Anterior cingulate cortex (tissue), 58 donors: ENCODE measurements at places on chromosomes 1 and 21.

DNA sequence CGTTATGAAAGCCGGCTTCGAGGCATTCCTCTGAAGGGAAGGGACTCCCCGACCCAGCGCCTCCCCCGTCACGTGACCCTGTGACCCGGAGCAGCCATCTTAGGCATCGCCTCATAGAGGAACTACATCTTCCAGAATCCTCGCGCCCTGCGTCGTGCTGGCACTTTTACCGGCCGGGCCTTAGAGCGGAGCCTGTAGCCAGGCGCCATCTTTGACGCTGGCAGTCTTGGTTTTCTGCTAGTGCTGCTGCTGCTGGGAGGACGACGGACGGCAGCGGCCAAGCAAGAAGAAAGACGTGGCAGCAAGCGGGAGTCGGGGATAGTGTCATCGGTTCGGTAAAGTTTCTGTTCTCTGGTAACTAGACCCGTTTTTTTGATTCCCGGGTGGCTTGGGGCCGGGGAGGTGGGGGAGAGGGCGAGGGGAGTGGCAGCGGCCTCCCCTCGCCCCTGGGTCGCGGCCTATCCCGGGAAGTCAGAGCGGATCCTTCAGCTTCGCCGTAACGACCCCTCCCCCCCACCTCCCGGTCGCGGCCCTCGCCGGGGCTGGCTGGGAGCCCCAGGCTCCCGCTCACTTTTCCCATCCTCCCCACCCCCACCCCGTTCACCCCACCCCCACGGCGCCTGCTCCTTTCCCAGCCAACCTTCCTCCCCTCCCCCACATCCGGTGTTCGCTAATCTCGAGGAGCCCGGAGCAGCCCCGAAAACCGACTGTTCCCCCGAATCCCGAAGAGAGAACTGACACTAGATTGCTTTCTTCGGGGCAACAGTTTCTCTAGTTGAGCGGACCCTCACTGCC is at the start of the genes ZBED6 and ZC3H11A:
Gene ZBED6, plus strand, starts transcription at position 183 of the 795 bp plus-strand sequence. CDS start 1,900 bp downstream, outside the sequence.
Gene ZC3H11A, plus strand, starts transcription at position 183 of the 795 bp plus-strand sequence. CDS start 21,448 bp downstream, outside the sequence.
- DNase-seq = peak; percentile 91

DNA sequence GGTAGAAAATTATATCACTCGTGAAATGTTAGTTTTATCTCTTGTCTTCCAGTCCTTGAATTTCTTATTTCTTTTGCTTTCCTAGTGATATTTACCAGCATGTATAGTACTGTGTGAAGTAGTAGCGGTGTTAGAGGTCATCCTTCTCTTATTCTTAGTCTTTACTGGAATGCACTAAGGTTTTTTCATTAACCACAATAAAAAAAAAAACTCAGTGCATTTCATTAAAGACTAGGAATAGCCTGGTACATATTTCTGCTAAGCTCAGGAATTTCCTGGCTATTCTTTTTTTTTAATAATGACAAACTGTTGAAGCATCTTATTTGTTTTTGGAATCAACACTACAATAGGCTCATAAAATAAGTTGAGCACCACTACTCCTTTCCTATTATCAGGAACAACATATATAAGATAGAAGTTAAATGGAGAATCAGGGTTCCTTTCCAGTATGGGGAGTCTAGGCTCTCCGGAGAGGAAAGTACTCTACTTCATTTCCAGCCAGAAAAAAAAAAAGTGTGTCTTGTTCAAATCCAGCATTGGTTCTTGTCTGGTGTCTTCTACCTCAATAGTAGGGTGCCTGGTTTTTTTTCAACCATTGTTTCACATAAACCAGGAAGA is 60.0 kb downstream of the TNFSF18 start:
- DNase-seq = no peak

- DNase-seq = no peak
Observed at GRCh38 chr1:206933333-206933945, 11.7 kb upstream of the FCMR start.

DNA sequence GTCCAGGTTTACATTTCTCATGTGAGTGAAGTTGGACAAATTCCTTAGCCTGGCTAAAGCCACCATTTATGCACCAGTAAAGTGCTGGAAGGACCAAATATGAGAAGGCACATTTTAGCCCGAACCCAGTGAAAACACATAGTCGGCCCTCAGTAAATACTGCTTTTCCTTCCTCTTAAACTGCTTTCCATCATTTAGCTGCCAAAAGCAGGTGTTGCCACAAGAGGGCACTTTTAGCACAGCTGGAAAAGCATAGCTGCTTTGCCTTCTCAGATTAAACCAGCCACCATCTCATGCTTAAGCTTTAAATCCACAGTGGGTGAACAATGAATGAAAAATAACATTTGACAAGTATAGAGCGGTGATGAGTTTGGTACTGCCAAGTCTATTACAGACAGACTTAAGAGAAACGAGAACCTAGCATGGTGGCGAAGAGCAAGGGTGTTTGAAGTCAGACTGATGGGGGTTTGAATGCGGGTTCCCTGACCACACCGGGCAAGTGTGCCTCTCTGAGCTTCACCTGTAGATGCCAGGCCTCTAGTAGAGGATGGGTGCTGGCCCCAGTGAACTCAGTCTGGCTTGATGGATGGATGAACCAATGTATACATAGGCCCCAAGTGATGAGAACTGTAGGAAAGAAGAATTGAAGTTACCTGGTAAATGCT is 57.8 kb downstream of the SLC35D1 start:
- peak; percentile 39 for DNase-seq

DNA sequence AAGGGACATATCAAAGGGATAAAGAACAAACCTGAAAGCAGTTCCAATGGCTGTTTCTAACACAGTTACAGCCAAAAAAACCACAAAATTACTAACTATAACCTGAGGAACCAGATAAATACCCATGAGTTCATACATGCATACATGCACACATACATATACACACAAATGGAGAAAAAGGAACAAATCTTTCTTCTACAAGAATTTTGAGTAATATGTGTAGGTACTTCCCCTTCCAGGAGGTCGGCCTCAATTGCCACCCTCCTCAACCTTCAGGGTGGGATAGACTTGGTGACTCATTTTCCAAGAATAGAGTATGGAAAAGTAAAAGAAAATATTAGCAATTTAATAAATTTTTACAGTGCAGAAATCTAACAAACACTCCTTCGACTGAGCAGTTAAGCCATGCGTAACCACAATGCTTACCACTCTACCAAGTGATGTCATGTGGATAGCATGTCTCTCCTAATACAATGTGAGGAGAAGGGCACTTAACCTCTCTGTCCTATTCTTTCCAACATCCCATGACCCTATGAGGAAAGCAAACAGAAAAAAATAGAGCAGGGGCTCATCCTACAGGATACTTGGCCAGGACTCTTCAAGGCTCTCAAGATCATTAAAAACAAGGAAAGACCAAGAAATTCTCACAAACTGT is 243.0 kb upstream of the RUNX1 start:
- DNase-seq = no peak

DNA sequence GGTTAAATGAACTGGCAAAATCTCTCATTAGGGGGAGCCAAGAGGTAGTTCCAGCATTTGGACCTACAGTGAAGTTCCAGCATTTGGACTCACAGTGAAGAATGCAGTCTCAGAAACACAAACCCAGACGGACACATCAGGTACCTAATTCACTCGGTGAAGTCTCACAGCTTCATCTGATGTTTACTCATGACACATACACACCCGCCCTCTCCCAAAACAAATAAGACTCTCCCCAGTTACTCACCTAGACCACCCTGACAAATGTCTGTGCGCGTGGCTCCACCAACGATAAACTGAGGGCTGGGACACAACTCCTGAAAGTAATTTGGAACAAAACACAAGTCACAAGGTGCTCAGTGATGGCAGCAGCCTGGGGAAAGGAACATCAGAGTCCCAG is 11.4 kb downstream of the CAPN8 start:
- DNase-seq = no peak
